Natural killer cell (primary cell): ENCODE measurements at places on chromosomes 1 and 21.
A peak's percentile ranks its signal among the peaks of the same experiment; 100 is the strongest.

DNA sequence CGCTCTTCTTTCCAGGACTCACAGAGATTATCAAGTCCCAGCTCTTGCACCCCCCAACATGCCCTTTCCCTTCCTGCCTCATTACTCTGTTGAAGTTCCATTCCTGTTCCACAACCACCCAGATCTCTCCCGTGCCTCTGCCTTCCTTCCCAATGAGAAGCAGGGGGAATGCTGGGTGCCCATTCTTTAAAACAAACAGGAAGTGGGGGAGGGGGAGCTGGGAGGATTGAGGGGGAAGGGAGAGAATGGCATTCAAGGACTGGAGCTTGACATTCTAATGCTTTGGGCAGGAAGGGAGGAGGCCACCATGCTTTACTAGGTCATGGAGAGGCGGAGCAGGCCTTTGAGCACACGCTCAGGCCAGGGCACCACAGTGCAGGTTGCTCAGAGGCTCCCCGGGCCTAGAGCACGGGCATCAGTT lies 150.3 kb upstream of the IRF2BP2 start:
- DNase-seq: no peak

GRCh38 chr1:39951926-39952325 lies 3.0 kb upstream of the MFSD2A start:
- no peak for DNase-seq

DNA sequence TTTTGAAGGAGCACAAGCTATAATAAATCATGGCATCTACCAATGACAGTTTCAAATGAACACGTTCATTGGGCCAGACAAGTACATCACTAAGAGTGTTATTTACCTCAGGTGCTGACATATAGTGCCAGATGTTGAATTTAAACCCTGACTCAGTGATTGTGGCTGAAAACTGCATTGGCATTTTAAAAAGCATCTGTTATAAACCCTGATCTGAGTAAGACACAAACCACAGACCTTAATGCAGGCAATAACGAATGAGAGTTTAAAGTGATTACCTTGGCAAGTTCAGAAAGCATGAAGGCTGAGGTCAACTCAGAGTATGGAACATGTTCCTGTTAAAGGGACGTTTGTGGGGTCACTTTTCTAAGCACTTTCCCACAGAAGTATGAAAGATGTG lies 865.1 kb upstream of the TMPRSS15 start:
- DNase-seq: no peak

DNA sequence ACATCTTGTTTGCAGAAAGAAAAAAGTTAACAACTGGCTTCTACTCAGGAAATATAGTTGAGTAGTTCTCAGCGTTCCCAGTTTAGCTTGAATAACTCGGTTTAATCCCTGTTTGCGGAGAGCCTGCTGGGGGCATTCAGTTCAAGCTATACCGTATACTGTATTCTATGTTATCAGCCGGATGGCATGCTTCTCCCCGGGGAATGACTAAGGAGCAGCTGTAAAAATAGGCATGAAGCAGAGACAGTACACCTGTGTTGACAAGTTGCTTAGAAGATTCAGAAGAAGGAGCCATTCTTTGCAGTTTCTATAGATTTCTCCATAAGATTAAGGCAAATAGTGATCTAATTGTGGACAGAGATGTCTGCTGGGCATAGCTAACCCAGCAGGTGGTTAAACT lies 267.8 kb upstream of the NCAM2 start:
- no peak for DNase-seq

GRCh38 chr1:156676820-156677615 lies at the start of gene NES:
Gene NES, minus strand, starts transcription at chr1:156677407. Its CDS starts 143 bp downstream, at chr1:156677264.
- DNase-seq: no peak

- no peak for DNase-seq
Observed at GRCh38 chr1:223000632-223001031, 142.4 kb downstream of the TLR5 start.

- no peak for DNase-seq
Observed at GRCh38 chr1:211724687-211725196, 49.3 kb upstream of the NEK2 start.

DNA sequence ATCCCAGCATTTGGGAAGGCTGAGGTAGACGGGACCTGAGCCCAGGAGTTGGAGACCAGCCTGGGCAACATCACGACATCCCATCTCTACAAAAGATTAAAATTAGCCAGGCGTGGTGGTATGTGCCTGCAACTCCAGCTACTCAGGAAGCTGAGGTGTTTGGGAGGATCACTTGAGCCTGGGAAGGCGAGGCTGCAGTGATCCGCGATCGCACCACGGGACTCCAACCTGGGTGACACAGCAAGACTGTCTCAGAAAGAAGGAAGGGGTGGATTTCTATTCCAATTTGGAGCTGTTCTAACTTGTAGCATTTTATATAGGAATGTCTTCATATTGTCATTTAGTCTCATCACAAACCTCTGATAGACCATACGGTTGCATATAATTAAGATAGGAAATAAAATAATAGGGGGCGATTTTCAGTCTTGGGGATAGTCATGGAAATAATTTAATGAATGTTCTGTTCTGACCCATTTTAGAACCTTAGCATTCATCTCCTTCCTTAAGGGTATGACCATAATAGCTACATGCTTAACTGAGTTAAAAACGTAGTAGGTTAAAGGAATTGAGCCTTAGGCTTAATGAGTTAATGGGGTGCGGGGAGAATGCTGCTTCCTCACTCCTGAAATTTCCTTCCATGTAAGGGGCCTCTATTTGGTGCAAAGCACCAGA lies 93.1 kb downstream of the ADCY10 start:
- no peak for DNase-seq

GRCh38 chr1:212529211-212529741 lies 79.3 kb upstream of the ATF3 start:
- DNase-seq: no peak

- DNase-seq: no peak
Observed at GRCh38 chr1:53368314-53369033, 40.6 kb upstream of the LRP8 start.

DNA sequence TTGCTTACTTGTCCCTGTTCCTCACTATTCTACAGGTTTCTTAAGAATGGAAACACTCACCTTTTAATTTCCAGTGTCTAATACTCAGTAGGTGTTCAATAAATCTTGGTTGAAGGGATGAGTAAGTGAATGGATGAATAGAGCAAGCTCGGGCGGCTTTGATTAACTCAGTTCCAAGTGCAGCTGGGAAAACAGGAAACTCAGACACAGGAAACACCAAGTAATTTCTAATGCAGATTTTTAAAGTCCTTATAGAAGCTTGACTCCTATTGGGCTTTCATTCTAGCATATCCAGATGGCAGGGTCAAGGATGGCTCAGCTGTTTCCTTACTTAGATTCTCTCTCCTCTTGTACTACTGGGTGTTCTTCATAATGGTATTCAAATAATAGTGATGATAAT lies 14.0 kb downstream of the CAMK1G start:
- DNase-seq: no peak

- DNase-seq: peak; percentile 79
Observed at GRCh38 chr21:44949779-44950198, 10.0 kb downstream of the SLX9 start.

GRCh38 chr1:17661546-17662157 lies 93.5 kb upstream of the ACTL8 start:
- peak; percentile 62 for DNase-seq

- DNase-seq: no peak
Observed at GRCh38 chr1:156970017-156970416, 49.6 kb downstream of the LRRC71 start.

DNA sequence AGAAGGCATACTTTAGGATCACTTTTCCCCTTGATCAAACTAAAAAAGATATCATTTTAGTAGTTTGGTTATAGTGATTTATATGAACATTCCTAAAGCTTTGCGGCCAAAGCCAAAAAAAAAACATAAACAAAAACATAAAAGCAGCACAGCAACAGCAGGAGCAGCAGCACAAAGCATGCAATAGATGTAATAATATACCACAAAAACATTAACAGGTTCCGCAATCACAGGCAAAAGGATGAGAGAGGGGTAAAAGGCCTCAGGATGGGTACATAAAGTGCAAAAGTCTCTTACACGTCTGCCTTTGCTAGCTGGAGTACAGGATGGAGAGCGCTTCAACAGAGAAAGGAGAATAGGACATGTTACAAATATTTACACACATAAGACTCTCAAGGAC lies 119.0 kb downstream of the COQ8A start:
- DNase-seq: no peak

- no peak for DNase-seq
Observed at GRCh38 chr1:95236784-95237575, 3.0 kb downstream of the RWDD3 start.

DNA sequence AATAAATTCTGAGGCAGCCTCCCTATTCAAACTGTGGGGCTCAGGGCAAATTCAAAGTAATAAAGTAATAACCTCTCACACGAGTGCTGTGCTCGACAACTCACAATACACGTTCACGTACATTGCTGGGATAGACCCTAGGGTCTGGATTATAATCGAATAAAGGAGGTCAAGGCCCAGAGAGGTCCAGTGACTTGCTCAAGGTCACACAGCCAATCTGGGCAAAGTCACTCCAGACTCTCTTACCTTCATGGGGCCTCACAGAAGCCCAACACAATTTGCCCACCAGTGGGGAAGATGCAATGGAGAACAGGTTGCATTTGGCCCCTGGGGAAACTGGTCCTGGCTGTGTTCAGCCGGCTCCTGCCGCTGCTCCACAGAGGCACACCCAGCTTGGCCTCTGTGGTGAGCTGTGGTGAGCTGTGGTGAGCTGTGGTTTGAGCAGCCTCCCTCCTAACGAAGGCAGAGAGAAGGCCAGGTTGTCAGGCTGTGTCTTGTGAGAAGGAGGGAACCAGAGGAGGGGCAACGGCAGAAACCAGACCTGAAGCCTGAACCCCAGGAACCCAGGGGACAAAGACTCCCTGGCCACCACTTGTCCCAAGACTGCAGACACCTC lies 35.1 kb downstream of the NUAK2 start:
- DNase-seq: peak; percentile 81

DNA sequence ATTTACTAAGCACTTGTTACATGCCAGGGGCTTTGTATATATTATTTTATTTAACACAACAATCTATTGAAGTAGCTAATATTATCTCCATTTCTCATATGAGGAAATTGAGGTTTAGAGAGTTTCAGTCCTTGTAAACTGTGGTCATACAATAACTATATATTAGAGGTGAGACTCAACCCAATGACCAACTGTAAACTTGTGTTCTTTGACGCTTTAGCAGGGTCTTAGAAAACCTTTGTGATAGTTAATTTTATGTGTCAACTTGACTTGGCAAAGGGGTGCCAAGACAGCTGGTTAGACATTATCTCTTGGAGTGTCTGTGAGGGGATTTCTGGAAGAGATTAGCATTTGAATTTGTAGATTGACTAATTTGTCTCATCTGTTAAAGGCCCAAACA lies 252.4 kb upstream of the B3GALT2 start:
- DNase-seq: no peak

GRCh38 chr1:173341971-173342370 lies 134.8 kb upstream of the TNFSF4 start:
- DNase-seq: no peak

- no peak for DNase-seq
Observed at GRCh38 chr1:110727246-110727645, 52.5 kb upstream of the KCNA3 start.

- no peak for DNase-seq
Observed at GRCh38 chr1:95006681-95007080, 66.1 kb downstream of the ALG14 start.

- no peak for DNase-seq
Observed at GRCh38 chr1:223763251-223763650, 50.9 kb downstream of the CAPN2 start.

GRCh38 chr1:24389231-24389678 lies 24.3 kb downstream of the STPG1 start:
- DNase-seq: no peak

DNA sequence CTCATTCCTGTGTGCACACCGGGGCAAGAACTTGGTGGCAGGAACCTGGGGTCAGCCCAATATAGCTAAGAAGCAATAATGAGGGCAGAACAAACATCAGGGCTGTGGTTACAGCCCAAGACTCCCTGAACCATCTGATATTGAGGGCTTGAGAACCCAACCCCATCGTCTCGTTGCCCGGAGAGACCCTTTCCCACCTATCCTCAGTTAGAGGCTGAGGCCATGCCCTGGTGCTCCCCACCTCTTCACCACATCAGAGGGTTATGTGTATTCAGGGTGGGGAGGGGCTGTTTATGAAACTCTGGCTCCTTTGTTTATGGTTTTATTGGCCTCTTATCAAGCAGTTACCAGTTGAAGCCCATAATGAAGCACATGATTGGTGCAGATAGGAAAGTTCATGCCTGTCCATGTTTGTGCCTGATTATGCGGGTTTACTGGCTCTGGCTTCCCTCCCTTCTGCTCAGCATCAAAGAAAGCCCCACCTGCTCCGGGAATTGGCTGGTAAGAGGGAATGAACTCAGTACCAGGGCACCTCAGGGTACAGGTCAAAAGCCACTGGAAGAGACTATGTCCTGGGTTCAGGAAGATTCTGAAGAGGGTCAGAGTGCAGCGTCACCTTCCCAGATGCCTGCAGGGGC lies 14.5 kb downstream of the NUAK2 start:
- DNase-seq: no peak

- no peak for DNase-seq
Observed at GRCh38 chr1:237154157-237154556, 112.2 kb downstream of the RYR2 start.

DNA sequence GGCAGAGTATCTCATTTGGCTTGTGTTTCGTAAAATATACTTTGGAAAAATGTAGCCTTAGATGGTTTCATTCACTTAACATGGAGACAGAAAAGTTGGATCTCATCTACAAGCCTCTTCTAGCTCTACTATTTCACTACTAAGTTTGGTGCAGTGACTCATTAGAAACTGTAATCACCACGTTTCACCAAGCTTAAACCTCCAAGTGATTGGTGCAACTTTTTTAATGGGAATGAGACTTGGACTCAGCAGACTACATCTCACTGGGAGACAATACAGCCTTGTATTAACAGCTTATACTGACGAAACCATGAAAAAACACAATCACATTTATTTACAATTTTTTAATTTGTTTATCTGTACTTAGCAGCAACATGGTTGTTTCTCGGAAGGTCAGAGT lies 29.9 kb upstream of the NRIP1 start:
- DNase-seq: no peak

DNA sequence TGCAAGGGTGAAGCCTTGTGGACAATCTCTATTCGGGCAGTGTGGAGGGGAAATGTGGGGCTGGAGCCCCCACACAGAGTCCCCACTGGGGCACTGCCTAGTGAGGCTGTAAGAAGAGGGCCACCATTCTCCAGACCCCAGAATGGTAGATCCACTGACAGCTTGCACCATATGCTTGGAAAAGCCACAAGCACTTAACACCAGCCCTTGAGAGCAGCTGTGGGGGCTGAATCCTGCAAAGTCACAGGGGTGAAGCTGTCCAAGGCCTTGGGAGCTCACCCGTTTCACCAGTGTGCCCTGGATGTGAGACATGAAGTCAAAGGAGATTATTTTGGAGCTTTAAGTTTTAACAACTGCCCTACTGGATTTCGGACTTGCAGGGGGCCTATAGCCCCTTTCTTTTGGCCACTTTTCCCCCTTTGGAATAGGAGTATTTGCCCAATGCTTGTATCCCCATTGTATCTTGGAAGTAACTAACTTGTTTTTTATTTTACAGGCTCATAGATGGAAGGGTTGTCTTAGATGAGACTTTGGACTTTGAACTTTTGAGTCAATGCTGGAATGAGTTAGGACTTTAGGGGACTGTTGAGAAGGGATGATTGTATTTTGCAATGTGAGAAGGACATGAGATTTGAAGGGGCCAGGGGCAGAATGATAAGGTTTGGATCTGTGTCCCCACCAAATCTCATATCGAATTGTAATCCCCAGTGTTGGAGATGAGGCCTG lies 16.3 kb upstream of the COL6A1 start:
- DNase-seq: no peak

- DNase-seq: no peak
Observed at GRCh38 chr1:235775246-235775860, 91.4 kb downstream of the LYST start.
